ENCODE measurements at places on chromosomes 11 and 22.

DNA sequence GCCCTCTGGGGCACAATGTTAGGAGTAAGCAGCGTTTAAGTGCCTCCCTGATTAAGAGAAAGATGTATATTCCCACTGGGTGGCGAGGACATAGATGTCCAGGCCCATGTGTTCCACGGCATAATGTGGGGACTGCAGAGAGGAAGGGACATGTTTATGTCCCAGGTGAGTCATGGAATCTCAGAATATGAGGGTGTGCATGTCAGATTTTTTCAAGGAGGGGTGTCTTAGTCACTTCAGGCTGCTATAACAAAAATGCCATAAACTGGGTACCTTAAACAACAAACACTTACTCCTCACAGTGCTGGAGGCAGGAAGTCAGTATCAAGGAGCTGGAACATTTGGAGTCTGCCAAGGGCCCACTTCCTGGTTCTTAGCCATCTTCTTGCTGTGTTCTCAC, 55.1 kb downstream of the BCR start:
- no peak for DNase-seq

DNA sequence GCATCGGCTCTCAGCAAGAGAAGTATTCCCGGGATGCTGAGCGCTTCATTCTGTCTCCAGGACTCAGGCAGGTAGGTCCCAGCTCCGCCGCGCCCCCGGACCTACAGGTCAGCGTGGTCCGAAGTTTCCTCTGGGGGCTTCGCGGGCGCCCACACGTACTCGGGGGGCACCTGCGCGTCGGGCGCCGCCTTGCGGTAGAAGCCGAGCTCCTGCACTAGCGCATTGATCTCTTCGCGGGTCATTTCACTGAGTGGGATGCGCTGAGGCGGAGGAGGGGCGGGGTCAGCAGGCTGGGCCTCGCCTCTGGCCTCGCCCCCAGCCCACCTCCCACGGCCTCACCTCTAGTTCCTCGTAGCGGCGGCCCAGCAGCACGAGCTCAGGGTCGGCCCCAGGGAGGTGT, 2.5 kb downstream of the SELENOM start:
- no peak for DNase-seq

DNA sequence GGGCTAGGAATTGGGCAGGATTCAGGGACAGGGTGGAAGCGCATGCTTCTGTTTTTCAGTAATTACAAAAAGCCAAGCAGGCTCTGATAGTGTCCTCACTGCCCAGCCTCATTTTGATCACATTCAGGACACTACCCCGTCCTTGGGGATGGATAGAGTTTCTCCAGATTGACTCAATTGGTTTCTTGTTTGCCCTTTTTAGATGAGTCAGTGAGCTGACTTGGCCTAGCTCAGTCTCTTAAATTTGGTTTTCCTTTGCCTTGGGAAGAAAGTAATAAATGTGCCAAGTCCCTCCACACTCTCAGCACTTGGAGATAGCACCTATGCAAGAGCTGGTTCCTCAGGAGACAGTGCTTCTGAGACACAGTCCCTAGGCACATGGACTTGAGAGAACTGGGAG, 25.5 kb downstream of the DKK3 start:
- DNase-seq: no peak

- DNase-seq: no peak
These were observed 14.1 kb downstream of the SPATA19 start for GRCh38 chr11:133830931-133831907.

Measured in activated CD4-positive, alpha-beta T cell treated with anti-CD3 and anti-CD28 coated beads, Interleukin-2, amount 50 U/mL, for 16 hours (primary cell).